ENCODE measurements at places on chromosomes 3 and 15. TPM values are rescaled to one million over a fixed set of nuclear protein-coding genes. Genes with fewer than 3 reads are reported as not detected.

GRCh38 chr3:11238880-11239279 lies 33.3 kb upstream of the ATG7 start:
- no peak for DNase-seq

GRCh38 chr3:121481106-121481880 lies 64.5 kb downstream of the POLQ start:
- DNase-seq: no peak

Gene FBXO40
- 116 TPM for total RNA-seq

Gene KLF13
- 34.5 TPM for total RNA-seq

Gene DLL4
- total RNA-seq: 9.2 TPM
